ENCODE measurements at places on chromosomes 5 and 9. TPM values are rescaled to one million over a fixed set of nuclear protein-coding genes. Genes with fewer than 3 reads are reported as not detected.

DNA sequence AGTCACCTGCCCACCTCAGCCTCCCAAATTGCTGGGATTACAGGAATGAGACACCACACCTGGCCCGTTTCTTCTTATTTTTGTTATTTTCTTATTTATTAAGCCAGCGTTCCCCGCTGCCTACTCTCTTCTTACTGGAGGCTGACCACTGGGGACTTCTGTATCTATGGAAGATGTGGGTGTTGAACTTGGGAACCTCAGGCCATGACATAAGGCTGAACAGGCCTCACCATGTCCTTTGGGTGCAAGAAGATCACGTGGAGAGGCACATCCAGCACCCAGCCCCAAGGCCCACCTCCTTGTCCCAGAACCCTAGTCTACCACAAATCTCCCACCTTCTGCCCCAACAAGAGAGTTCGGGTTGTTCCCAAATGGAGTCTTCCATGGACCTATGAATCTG is 59.4 kb upstream of the NEK6 start:
- DNase-seq, result no peak

GRCh38 chr9:19643875-19644274 is 145.0 kb downstream of the SLC24A2 start:
- DNase-seq, result no peak

CDKN2B gene
- polyA plus RNA-seq, result 5.3 TPM

GFRA3 gene
- polyA plus RNA-seq, result not detected

GRCh38 chr9:135275571-135276289 is 188.3 kb downstream of the OLFM1 start:
- no peak for DNase-seq

CKMT2 gene
- 5.8 TPM for polyA plus RNA-seq

DNA sequence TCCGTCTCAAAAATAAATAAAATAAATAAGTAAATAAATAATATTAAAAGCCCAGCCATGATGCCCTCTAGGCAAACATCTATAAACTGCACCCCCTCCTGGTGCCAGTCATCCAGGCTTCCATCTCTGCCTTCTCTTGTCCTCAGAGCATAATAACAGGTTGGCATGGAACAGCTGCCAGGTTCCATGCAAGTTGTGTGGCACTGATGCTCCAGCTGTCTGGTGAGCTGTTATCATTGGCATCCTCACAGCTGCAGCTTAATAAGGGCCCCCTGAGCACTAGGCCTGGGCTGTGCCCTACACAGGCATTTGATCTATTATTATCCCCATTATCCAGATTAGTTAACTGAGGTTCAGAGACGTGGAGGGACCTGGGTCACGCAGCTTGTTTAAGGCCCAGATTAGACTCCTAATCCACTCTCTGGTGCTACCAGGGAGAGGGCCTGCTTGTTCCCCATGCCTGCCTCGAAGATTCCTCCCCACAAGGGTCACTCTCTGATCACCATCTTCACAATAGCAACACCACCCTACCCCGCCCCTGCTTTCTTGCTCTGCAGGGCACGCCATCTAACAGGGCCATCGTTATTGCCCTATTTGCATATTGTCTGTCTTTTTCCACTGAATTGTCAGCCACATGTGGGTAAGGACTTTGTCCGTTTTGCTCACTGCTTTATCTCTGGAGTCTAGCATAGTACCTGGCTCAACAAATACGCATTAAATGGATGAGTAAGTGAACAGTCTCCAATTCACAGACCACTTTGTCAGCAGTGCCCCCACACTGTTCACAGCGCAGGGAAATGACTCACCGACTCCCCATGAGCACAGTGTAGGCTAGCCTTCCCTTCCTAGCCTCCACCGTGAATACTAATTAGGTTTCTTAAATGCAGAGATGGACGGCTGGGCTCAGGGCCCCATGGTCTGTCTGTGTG is 1.5 kb upstream of the DNM1 start:
- no peak for DNase-seq

SPATA6L gene
- polyA plus RNA-seq, result 1.0 TPM

- no peak for DNase-seq
Measured at GRCh38 chr5:16049761-16050160, 129.8 kb downstream of the MARCHF11 start.

GRCh38 chr5:151602806-151603205 is 11.7 kb upstream of the FAT2 start:
- DNase-seq, result no peak

DNA sequence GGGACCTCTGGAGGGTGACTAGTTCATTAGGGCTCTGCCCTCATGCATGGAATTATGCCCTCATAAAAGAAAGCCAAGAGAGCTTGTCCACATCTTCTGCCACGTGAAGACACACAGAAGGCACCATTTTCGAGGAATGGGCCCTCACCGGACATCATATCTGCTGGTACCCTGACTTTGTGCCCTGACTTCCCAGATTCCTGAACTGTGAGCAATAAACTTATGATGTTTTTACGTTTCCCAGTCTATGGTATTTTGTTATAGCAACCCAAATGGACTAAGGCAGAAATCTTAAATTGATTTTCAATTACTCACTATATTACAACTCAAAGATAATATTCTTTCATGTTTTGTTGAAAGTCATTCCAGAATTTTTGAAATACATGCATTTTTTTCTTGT is 163.8 kb upstream of the PAPPA start:
- no peak for DNase-seq

AK8 gene
- polyA plus RNA-seq, result 0.38 TPM

WNT8A gene
- polyA plus RNA-seq, result not detected

C9orf50 gene
- polyA plus RNA-seq, result not detected

DNA sequence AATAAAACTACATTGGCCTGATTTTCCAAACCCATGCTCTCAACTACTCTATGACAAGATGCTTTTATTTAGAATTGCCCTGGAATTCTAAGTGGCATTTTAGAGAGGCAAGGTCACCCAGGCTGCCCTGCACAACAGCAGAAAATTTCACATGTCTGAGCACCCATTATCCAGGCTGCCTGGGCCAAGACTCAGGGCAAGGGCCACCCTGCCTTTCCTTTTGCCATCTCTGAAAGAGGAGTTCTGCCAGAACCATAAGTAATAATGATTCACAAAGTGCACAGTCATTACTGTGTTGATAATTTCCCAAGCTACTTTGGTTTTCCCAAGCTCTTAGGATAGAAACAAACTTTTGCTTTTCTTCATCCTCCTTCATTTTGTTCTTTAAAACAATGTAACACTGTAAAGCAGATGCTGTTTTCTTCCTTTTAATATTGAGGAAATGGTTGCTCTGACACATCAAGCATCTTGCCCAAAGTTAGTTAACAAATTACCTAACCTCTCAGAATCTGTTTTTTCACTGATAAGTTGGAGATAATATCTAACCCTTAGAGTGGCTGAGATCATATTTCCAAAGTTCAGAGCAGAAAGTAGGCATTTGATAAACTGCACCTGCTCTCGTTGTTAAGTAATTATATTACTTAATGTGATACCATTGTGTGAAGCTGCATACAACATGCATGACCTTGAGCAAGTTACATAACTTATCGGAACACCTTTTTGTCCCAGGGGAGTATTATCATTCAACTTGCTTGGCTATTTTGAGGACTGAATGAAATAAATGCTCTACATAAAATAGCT is 325.6 kb downstream of the PRELID2 start:
- DNase-seq, result no peak

GRCh38 chr9:114811966-114812636 is 6.3 kb upstream of the TNFSF15 start:
- DNase-seq, result no peak

DNA sequence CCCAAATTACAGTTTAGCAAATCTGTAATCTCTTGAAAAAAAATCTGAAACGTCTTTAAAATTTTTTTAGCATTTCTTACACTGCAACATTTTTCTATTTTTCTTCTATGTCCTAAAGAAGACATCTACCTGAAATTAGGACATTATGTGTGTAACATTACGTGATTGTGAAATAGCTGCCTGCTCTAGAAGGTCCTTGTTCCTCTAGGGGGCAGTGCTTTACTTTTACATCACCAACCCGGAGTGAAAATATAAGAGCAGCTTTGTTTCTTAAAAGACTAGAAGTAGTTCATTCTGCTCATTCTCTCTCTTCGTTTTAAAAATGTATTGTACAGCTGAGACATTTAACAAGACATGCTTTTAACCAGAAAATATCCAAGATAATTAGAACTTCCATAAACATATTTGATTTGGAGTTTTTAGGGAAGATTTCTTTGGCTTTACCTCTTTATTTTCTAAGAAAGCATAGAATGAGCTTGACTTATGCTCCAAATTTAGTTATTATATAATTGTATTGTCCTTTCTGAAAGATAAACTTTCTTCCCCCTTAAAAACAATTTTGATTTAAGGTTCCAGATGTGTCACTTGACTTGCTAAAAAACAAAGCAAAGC is 48.1 kb upstream of the RIOK2 start:
- DNase-seq, result no peak

DNA sequence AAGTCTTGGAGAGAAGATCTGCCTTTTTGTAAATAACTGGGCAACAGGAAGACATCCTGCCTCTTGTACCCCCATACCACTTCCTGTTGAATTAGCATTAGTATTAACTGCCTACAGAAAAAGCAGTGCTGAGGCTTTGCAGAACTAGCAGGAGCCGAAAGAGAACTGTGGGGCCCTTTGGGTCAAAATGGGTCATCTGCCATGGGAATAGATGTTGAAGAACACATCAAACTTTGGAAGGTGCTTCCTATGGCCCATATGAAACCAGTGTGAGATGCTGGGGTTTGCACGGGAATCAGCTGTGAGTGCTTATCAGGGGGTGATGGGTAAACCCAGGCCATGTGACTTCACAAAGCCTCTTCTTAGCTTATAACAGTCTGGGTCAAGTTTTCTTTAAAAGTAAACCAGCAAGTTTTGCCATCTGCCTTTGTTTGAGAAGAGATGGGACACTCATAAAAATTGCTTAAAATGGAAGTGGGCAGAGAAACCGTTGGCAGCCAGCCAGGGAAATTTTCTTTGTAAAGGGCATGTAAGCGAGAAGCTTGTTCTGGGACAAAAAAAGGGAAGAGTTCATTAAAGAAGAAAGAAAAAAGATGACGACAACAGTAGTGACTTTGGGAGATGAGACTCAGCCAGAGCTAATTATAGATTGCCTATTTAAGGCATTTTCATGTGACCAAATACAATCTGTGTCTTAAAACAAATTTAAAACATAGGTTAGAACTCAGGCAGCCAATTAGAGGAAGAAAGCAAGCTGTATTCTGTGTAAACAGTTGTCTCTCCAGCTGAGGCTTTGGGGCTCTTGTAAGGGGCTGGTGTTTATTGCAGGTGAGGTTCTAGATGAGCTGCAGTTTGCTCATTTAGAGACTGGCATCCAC is 4.4 kb downstream of the SLC25A25 start:
- peak; percentile 92 for DNase-seq

GRCh38 chr9:10050016-10050415 is 562.8 kb downstream of the PTPRD start:
- DNase-seq, result no peak

SHISAL2B gene
- polyA plus RNA-seq, result not detected

OBP2B gene
- polyA plus RNA-seq, result not detected

GRCh38 chr5:78717674-78718584 is 69.4 kb upstream of the LHFPL2 start:
- DNase-seq, result no peak

DNA sequence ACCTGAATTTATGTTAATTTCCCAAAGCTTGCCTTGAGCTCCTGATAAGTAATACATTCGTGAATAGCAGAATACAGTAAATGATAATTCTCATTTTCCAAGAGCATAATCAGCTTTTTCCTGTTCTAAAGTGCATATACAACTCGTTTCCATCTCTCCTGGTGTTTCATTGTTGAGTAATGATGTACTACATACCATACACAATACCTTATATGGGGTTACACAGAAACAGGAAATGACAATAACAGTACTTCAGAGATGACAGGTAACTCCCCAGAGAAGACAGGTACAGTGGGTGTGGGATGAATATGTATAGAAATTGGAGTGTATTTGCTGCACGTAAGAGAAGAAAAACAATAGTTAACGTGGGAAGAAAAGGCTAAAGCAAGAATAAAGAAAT is 287.1 kb downstream of the TENT4A start:
- DNase-seq, result no peak

DNA sequence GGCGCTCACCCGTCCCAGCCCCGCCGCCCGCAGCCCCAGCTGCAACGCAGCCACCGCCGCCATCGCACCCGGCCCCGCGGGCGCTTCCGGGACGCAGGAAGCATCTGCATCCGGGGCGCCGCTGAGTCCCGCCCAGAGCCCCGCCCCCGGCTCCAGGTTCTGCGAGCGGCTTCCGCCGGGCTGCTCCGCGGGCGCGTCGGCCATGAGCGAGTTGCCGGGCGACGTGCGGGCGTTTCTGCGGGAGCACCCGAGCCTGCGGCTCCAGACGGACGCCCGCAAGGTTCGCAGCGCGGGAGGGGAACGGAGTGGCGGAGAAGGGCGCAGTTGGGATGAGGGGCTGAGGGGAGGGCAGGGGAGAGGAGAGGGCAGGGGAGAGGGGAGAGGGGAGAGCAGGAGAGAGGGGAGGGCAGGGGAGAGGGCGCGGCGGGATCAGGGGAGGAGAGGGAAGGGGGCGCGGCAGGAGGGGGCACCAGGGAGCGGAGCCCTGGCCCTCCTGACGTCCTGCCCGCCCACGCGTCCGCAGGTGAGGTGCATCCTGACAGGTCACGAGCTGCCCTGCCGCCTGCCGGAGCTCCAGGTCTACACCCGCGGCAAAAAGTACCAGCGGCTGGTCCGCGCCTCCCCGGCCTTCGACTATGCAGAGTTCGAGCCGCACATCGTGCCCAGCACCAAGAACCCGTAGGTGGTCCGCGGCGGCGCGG is at the start of the genes SURF1 and SURF2:
TSS of gene SURF1 (minus strand) at position 97 of the 701 bp plus-strand sequence. CDS start at position 63, 34 bp downstream.
TSS of gene SURF2 (plus strand) at position 160 of the 701 bp plus-strand sequence. CDS start at position 203, 43 bp downstream.
- DNase-seq, result peak; percentile 96

- DNase-seq, result no peak
Measured at GRCh38 chr9:14424289-14424688, 110.3 kb upstream of the NFIB start.

- no peak for DNase-seq
Measured at GRCh38 chr5:143316844-143317631, 86.4 kb downstream of the NR3C1 start.

DNA sequence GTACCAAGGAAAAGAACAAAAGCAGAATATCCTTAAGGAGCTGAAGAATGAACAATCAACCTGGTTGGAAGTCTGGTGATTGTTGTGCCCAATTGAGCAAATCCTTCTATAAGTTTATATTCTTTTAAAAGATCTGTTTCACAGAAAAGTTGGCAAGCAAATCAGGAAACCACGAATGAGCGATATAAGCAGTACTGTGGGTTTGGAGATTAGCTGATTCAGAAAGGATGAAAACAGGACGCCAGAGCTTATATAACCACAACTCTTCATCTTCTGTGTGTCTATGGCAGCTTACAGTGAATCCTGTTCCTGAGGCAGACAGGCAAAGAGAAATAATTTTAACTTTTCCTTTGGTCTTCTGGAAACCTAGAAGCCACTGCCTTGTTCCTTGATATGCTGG is 61.7 kb downstream of the SLC38A9 start:
- DNase-seq, result no peak

VAV2 gene
- 9.0 TPM for polyA plus RNA-seq

OR1Q1 gene
- not detected for polyA plus RNA-seq

SEC24A gene
- polyA plus RNA-seq, result 6.0 TPM

DNA sequence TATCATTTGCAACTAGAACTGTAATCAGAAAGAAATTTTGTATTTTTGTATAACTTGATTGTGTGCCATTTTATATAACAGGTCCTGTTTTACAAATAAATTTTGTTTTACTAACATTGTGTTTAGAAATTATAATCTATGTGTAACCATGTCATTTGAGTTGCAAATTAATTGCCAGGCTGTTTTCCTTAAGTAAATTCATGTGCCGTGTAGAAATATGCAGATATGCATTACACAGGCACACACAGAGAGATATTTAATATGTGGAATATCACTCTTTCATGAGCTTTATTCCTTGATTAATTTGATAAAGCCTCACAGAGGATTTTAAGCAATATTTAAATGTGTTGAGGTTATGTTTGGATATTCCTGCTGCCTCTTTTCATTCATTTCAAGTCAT is 56.5 kb upstream of the FSD1L start:
- no peak for DNase-seq

All from aorta (tissue), 5 donors.